ENCODE measurements at places on chromosomes 6 and 20. TPM values are rescaled to one million over a fixed set of nuclear protein-coding genes. Genes with fewer than 3 reads are reported as not detected.
A peak's percentile ranks its signal among the peaks of the same experiment; 100 is the strongest.

DNA sequence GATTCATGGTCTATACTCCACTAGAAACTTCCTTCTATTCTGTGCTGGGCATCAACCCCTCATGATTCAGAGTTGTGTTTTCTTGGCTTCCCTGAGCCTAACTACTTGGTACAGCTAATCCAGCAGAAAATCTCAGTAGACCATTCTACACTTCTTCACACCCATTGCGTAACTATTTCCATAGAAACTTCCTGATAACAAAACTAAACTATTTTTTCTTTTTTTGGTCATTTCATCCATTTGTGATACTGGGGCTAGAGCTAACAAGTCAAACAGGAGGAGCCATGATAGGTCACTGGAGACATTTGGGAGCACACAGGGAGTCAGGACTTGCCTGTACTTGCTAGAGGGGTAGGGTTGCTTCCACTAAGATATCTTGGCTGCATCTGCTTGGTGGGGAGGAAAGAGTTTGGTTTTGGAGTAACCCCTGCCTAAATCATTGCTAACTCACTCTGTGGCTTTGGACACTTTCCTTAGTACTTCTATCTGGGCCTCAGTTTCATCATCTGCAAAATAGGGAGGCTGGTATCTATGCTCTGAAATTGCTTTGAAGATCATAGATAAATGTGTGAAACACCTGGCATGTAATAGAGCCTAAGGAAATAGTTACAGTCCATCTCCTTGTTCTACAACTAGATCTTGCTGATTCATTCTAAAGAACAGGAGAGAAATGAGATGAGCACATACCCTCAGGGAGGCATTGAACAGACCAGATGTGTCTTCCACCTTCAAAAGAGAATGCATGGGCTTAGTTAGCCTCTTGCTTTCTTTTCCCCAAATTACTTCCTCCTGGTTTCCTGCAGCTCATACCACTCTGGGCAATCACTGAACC lies 127.9 kb upstream of the ADGRF1 start:
- peak; percentile 80 for DNase-seq

GRCh38 chr6:135334169-135334568 lies 153.1 kb downstream of the MYB start:
- DNase-seq: peak; percentile 46

- DNase-seq: no peak
Observed at GRCh38 chr6:43865932-43866645, 96.1 kb downstream of the VEGFA start.

DNA sequence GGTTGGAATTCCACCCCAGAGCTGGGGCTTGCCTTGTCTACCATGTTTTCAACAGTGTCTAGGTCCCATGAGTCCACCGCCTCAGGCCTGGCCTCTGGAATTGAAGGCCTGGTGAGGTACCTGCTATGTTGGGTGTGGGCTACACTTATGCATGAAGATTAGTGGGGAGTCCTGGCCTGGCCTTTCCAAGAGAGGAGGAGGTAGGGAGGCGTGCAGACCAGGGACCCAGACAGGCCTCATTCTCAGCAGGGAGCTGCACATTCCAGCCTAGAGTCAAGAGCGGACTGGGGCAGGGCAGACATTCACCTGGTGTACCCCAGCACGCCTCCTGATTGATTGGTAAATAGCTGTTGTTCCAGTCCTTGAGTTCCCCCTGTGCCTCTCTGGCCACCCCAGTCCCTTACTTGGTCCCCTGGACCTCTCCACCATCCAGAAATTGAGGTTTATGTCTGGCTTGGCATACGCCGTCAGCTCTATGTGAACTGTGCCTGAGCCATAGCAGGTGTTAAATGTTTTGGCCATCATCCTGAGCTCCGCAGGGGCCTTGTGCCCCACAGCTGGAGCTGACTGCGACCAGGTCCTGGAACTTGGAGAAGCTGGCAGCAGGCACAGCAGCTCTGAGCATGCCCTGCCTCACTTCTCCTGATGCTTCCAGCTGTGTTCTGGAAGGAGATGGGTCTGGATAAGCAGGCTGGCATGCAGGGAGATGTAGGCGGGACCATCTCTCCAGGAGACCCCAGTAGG lies 8.2 kb upstream of the VEGFA start:
- no peak for DNase-seq

- DNase-seq: no peak
Observed at GRCh38 chr6:105499931-105500330, 97.0 kb upstream of the PREP start.

- no peak for DNase-seq
Observed at GRCh38 chr20:64039293-64040160, 3.5 kb downstream of the C20orf204 start.

GRCh38 chr20:25496968-25497401 lies 88.3 kb downstream of the NINL start:
- peak; percentile 96 for DNase-seq

GRCh38 chr6:74646461-74646860 lies 559.4 kb downstream of the COL12A1 start:
- DNase-seq: no peak

DNA sequence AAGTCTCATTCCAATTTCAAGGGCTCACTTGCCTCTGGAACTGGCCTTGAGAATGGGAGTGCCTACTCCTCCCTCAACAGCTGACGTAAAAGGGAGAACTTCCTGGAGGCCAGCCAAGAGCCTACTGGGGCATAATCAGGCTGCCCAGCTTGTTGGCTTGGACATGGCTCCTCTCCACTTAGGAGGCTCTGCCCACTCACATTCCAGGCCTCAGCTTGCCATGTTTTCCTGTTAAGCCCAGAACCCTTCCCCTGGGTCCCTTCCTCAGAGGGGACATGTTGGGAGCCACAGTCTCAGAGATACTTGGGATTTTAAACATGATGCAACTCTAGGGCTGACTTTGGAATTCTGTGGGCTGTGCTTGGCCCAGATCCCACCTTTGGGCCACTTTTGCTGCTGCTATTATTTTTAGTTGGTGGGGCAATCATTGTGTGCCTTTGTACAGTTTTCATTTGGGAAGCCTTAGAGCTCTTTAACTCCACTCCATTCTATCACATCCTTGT lies 31.5 kb upstream of the ADTRP start:
- DNase-seq: peak; percentile 80

GRCh38 chr20:32336918-32337347 lies 21.2 kb upstream of the ASXL1 start:
- DNase-seq: peak; percentile 61

- peak; percentile 100 for DNase-seq
Observed at GRCh38 chr6:12538881-12539357, 177.6 kb upstream of the PHACTR1 start.

GRCh38 chr6:44603044-44603686 lies 215.7 kb downstream of the CDC5L start:
- no peak for DNase-seq

GRCh38 chr6:2191390-2191740 lies 54.0 kb downstream of the GMDS start:
- no peak for DNase-seq

The SLC17A2 gene
- not detected for total RNA-seq

The ENPP1 gene
- total RNA-seq: 31.3 TPM

The SRSF3 gene
- total RNA-seq: 518 TPM

The TRIM10 gene
- not detected for total RNA-seq

The TCP11 gene
- total RNA-seq: not detected

The PSORS1C1 gene
- 0.15 TPM for total RNA-seq

The PACRG gene
- total RNA-seq: not detected

The TCF15 gene
- total RNA-seq: not detected

The ADRM1 gene
- total RNA-seq: 272 TPM

The PNPLA1 gene
- total RNA-seq: 0.05 TPM

Data from M059J (cell line).